Calu3 (cell line): ENCODE measurements at places on chromosomes 6 and 20. TPM values are rescaled to one million over a fixed set of nuclear protein-coding genes. Genes with fewer than 3 reads are reported as not detected.
A peak's percentile ranks its signal among the peaks of the same experiment; 100 is the strongest.

The MAP7 gene
- 29.5 and 30.1 TPM in 2 replicates for total RNA-seq

The EYS gene
- total RNA-seq: not detected in 2 replicates

The GJA1 gene
- 147 and 211 TPM in 2 replicates for total RNA-seq

The SPATA25 gene
- 3.8 and 5.8 TPM in 2 replicates for total RNA-seq

The GSTA2 gene
- not detected in 2 replicates for total RNA-seq

The KCNB1 gene
- not detected in 2 replicates for total RNA-seq

The SIRPB1 gene
- 3.3 and 3.4 TPM in 2 replicates for total RNA-seq

The SMOC2 gene
- total RNA-seq: 0.73 and 1.1 TPM in 2 replicates

DNA sequence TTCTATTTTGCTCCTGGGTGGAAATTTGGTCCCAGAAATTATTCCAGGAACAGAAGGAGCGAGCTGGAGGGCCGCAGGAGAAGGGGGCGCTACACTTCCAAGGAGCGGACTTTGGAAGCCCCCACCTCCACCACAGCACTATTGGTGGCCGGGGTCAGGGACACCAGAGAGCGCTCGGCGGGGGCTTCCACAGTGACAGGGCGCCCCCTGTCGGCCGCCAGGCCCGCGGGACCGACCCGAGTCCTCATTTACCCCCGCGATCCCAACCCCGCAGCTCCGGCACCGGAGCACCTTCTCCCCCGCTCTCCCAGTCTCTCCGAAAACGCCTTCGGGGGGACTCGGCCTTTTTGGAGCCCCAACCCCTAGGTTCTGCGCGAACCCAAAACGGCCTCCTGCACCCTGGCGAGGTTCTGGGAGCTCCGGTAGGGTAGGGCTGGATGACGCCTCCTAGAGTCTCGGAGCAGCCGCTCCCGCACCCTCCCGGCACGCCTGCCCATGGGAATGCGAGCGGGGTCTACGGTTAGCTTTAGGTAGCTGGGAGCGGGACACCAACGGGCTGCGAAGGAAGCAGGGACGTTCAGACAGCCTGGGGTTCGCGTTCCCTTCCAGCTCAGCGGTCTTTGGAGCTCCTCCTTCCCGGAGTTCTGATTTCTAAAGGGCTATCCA is 2.4 kb upstream of the FOXA2 start:
- DNase-seq: peak; percentile 51

DNA sequence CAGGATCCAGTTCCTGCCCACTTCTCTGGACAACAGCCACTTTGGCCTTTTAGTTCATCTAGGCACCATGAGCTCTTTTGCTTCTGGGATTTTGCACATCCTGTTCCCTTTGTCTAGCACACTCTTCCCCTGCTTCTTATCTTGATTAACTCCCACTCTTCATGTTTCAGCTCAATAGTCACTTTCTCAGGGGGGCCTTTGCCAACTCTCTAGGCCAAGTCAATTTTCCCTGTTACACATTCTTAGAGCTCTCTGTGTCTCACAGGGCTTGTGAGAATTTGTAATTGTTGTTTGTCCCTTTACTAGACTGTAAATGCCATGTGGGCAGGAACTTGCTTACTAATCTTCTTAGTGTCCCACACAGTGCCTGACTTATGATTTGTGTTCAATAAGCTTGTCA is 58.1 kb upstream of the EPB41L1 start:
- DNase-seq: no peak

- DNase-seq: no peak
Measured at GRCh38 chr6:74283532-74283931, 587.5 kb downstream of the CD109 start.

DNA sequence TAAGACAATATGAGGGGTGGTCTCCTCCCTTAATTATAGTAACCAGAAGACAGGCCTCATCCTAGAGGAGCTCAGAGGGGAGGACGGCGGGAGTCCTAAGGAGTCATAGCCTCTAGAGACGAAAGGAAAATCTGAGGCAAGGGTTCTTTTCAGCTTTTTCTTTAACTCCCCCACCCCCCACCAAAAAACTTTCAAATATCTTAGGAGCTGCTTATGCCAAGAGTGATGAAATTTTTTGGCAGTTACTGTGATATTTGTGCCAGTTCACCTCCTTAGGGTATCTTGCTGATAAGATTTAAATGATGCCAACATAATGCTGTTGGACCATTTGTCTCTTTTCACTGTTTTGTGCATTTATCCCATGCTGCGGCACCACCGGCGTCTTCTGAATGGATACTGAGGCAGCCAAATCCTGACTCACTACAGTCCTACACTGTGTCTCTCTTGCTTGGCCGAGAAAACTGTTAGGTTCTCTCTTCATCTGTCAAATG is 44.5 kb upstream of the DSE start:
- DNase-seq: no peak

GRCh38 chr20:8209061-8209460 is 77.0 kb downstream of the PLCB1 start:
- DNase-seq: no peak

DNA sequence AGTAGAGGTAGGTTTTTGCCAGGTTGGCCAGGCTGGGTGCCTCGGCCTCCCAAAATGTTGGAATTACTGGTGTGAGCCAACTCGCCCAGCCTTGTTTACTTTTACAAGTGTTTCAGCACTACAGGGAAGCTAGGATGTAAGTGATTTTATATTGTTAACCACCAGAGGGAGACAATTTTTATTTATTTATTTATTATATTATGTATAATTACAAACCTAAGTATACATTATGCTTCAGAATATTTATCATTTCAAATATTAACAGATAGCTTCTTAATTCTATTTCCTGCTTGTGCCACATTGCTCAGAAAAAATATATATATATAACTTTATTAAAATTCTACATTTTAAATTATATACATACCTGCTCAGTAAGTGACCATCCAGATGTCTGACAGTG is 9.8 kb downstream of the MMUT start:
- no peak for DNase-seq

DNA sequence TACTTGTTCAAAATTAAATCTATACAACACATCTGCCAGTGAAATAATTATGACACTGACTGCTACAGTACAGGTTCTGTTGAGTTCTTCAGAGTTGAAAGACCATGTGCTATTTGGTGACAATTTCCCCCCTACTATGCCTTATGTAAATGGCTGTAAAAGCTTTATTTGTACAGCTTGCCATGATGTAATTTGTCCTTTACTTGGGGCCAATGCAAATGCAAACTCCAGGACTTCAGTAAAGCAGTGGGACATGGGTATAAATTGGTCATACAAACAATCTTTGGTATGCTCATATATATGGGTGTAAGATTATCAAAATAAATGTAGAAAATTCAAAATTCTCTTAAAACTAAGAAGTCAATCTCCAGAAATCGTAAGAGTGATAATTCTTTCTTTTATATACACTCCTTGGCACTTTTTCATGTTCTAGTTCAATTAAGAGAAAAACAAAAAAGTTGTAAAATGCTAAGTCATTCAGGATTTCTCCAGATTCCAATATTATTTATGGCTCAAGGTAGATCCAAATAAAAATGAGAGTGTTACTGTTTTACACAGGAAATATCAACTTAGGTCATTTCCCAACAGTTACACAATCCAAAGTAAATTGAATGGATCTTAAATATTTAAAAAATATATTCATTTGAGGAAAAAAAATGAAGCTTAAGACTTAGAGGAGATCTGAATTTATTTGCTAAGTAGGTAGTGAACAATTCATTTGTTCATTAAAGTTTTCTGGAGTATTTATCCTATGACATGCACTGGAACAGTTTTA is 1310.5 kb upstream of the CITED2 start:
- DNase-seq: no peak

DNA sequence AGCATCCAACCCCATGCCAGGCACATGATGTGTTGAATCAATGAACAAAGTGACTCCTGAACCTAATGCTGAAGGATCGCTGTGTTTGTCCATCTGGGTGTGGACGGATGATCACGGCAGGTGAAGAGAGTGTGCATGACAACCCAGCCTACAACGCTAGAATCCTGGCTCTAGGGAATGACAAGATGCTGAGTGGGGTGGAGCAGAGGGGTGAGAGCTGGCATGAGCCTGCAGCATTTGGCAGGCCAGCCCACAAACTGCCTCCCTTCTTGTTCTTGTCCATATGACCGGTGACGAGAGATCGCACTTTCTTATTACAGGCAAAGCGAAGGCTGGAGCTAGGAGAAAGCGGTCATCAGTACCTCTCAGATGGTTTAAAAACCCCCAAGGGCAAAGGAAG is 54.7 kb upstream of the CDKAL1 start:
- no peak for DNase-seq

- no peak for DNase-seq
Measured at GRCh38 chr6:6987749-6988148, 120.0 kb upstream of the RREB1 start.

- no peak for DNase-seq
Measured at GRCh38 chr20:45309075-45309474, 976 bp upstream of the MATN4 start.

GRCh38 chr20:58169450-58169849 is 59.0 kb downstream of the ANKRD60 start:
- DNase-seq: no peak

DNA sequence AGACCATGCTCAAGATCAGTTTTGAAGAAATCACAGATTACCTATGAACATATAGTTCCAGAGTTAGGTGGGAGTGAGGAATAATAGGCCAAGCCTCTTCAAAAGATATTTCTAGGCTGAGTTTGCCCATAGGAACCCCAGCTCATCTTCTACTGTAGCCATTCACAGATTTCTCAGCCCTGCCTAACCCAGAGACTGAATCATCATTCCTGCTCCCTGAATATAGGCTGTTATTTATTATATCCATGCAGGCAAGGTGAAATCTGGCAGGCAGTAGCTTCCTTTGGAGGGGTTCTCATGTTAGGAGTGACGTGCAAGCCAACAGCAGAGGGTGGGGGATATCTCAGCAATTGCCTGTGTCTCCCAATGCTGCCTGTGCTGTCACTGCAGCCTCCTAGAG is 25.6 kb upstream of the ADGRF4 start:
- no peak for DNase-seq

DNA sequence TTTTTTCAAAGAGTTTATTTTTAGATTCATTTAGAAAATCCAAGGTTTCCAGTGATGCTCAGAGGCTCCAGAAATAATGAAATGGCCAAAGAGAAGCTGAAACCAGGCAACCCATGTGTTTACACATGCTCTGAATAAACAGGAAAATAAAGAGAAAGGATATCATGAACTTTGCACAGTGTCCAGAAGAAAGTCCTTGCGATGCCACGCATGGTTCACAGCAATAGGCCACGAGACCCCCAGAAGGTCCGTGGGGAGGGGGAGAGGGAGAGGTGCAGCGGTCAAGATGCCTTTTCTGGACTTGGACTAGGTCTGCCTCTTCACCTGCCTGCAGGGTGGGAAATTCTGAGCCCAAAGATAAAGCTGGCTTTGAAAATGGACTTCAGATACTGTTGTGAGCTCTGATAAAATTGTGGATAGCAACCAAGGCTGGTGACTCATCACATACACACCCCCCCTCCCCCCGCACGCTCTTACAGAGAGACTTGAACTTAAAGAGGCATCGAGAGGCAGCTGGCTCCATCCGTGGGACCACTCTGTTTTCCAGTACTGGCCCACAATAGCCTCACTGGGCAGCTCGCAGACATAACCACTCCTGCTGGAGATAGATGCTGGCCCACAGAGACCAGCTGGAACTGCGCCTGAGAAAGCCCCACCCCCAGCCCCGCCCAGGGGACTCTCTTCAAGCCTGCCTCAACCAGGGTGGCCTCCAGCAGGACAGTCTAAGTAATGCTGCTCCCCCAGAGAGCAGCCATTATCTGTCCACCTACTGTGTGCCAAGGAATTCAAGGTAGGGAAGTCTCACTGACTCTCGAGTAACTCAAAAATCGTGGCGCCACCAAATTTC is 21.2 kb upstream of the NFATC2 start:
- DNase-seq: peak; percentile 79

- DNase-seq: no peak
Measured at GRCh38 chr6:93575495-93576267, 156.3 kb upstream of the EPHA7 start.

GRCh38 chr20:47784599-47785310 is 526 bp downstream of the SULF2 start:
- DNase-seq: peak; percentile 60

DNA sequence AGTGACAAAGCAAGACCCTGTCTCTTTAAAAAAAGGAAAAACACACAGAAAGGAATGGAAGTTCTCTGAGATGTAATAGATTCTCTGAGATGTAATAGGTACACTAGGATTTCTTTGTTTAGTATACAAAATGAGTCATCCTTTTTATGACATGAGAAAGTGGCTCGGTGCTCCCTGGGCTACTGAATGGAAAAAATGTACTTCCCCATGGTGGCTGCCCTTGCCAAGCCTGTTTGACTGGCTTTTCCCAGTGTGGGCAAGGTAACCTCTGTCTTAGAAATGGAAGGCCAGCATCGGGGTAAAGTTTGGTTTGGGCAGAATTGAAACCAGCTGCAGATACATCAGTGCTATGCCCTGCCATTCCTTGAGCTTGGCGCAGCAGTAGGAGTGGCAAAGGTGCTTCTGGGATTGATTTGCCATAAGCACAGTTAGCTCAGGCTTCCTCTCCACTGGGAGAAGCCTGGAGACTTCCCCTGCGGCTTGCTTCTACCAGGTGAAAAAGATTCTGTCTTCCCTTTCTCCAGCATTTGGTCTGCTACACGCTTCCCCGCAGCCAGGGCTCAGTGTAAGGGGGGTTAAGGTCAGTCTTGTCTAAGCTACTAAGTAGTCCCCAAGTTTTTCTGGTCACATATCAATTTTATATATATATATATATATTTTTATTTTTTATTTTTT is 24.5 kb downstream of the ARFGEF2 start:
- DNase-seq: peak; percentile 95

DNA sequence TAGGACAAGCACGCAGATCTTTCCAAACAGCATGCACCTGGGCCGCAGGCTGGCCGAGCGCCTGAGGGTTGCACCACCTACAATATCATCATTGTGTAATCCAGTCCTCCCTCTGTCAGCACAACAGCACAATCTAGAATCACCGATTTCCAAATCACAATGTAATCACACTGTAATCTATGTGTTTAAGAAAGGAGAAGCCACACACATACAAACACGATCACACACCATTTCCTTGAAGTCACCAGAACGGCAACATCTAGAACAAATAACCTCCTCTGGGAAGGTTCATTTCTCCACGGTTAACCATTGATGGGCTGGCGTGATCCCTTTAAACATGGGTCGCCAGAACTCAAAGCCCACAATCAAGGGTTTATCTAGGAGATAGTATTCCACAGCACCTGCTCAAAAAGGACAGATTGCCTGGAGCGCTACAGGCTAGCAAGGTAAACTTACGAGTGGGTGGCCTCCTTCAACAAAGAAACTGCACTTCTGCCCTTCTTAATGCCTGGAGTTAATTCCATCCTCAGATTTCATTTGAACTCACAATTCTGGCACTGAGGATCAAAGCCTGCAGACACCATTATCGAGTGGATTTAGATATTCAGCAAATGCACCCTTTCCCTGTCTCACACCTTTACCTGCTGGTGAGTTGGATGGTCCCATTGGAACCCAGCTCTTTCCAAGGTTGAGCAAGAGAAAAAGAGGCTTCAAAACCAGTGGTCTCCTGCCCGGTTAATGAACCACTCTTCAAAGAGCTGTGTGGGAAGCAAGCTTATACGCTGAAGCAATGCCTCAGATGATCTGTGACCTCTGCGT is 83.8 kb upstream of the FOXQ1 start:
- DNase-seq: no peak
